Testis (tissue), 5 donors: ENCODE measurements at places on chromosomes 7 and 10. TPM values are rescaled to one million over a fixed set of nuclear protein-coding genes. Genes with fewer than 3 reads are reported as not detected.

Gene PRSS1
- not detected for total RNA-seq

Gene VSTM4
- 26.0 TPM for total RNA-seq

Gene ERVW-1
- 7.5 TPM for total RNA-seq

Gene EIF4H
- 157 TPM for total RNA-seq

Gene GARS1
- 115 TPM for total RNA-seq

Gene DENND2A
- total RNA-seq = 4.1 TPM

GRCh38 chr7:133550145-133550544, 297.3 kb downstream of the EXOC4 start:
- H3K36me3 ChIP-seq = no peaks in the 10 kb centered on the region
- no peaks in the 10 kb centered on the region for H3K27me3 ChIP-seq
- H3K4me3 ChIP-seq = no peak overlapping the region
- H3K4me1 ChIP-seq = no peaks in the 10 kb centered on the region

GRCh38 chr10:6988654-6989053, 408.6 kb upstream of the PRKCQ start:
- no peaks in the 10 kb centered on the region for H3K4me1 ChIP-seq
- no peak overlapping the region for H3K27ac ChIP-seq
- no peak overlapping the region for H3K4me3 ChIP-seq
- DNase-seq = no peak

DNA sequence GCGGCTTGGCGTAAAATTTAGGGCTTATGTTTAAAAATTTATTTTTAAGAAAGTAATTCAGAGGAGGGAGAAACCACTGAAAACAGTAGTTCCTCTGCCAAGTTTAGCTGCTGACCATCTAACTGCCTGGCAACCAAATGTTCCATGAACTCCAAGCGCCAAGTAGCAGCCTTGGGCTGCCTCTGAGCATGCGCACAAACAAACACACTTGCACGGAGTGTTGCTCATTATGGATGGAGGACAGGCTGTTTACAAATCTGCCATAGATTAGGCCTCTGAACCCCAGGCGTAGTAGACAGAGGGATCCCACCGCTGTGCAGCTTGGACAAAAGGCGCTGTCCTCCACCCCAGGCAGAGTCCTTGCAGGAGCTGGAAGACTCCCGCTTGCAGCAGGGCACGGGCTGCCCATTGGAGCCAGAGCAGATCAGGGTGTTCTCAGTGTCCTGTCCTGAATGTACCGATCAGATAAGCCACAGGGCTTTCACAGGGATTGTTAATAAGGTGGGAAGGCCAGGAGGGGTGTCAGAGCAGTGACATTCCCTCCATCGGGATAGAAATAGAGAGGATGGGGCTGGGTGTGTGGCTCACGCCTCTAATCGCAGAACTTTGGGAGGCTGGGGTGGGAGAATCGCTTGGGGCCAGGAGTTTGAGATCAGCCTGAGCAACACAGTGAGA, 47.7 kb upstream of the LYZL1 start:
- H3K27me3 ChIP-seq = no peaks in the 10 kb centered on the region
- H3K27ac ChIP-seq = no peak overlapping the region

- no peaks in the 10 kb centered on the region for H3K36me3 ChIP-seq
- H3K27ac ChIP-seq = no peak overlapping the region
- H3K27me3 ChIP-seq = no peaks in the 10 kb centered on the region
- no peak for DNase-seq
Measured at GRCh38 chr10:78359640-78360091, 326.0 kb downstream of the RPS24 start.

DNA sequence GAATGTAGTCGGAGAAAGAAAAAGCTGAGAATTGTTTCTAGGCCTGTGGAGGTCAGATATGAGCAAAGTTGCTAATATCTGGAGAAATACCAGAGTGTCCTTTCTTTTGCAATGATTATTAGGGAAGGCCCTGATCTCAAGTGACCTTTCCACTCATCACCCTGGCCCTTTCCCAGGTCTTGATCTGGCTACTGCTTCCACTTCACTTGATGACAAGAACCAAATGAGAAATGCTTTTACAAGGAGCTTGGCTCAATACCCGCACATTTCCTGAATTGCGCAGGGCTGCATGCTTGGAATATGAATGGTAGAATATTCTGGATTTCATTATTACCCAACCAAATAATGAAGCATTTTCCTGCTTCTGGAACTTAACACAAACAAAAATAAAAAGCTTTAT, 104.6 kb downstream of the ITGB8 start:
- H3K4me3 ChIP-seq = no peak overlapping the region
- no peak overlapping the region for H3K27ac ChIP-seq
